ENCODE measurements at places on chromosomes 11 and 22. TPM values are rescaled to one million over a fixed set of nuclear protein-coding genes. Genes with fewer than 3 reads are reported as not detected.

GRCh38 chr11:125947419-125948277 lies 1.8 kb downstream of the VSIG10L2 start:
- peak; percentile 76 for DNase-seq

DNA sequence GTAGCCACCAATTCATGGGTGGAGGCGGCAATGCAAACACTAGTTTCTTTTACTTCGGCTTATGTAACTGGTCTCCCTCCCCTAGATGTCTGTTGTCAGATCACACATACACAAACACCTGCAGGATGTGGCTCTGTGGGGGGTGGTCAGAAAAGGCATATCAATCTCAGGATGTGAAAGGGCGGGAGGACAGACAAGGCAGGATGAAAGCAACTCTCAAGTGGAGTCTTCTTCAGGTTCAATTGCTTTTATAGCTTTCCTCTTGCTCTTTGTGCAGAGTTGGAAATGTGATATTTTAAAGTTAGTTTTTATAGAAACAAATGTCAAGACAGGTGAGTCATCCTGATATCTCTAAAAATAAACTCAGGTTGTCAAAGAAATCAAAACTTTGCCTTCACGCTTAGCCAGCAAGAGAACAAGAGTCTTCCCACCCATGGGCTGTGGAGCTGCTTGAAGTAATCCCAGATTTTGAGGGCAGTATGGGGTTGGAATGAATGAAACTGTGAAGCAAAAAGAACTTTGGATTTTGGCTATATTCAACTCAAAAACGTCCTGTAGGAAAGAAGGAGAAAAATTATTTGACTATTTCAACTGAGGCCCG lies 423.4 kb downstream of the GUCY1A2 start:
- no peak for DNase-seq

The VPS11 gene
- total RNA-seq, result 43.1 TPM

The SCGB1D2 gene
- not detected for total RNA-seq

DNA sequence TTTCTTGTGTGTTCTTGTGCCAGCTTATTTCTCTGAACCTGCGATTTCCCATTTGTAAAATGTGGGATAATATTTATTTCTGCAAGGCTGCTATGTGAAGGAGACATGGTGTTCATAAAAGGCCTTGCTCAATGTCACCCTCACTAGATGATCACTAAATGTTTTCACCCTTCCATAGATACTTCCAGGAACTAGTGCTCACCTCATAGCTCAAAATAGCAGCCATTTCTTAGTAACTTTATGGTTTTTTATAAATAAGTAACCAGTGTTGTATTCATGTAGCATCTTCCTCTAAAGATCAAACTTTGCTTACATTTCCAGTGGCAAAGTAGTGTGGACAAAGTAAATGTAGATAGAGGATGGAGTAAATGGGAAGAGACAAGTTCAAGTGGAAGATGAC lies 23.8 kb downstream of the SYTL2 start:
- no peak for DNase-seq

The PLEKHB1 gene
- 63.5 TPM for total RNA-seq

GRCh38 chr11:42345933-42346332 lies 886.5 kb upstream of the LRRC4C start:
- no peak for DNase-seq

The HORMAD2 gene
- not detected for total RNA-seq

DNA sequence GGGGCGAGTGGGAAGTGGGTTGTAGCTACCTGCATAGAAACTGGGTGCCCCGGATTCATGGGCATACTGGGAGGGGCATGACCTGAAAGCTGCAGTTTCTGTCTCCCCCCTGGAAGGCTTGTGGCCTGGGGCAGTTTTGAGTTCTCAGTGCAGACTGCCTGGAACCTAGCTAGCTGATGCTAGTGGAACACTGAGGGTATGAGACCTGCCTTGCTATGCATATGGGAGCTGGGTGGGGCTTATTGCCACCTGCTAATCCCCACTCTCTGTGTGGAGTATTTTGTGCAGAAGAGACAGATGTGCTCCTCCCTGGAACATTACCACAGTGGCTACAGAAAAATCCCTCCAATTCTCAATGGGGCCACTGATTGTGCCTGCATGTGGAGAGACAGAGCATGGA lies 11.7 kb upstream of the OR56B4 start:
- DNase-seq, result no peak

- DNase-seq, result no peak
Observed at GRCh38 chr11:86106916-86107315, 38.0 kb upstream of the PICALM start.

DNA sequence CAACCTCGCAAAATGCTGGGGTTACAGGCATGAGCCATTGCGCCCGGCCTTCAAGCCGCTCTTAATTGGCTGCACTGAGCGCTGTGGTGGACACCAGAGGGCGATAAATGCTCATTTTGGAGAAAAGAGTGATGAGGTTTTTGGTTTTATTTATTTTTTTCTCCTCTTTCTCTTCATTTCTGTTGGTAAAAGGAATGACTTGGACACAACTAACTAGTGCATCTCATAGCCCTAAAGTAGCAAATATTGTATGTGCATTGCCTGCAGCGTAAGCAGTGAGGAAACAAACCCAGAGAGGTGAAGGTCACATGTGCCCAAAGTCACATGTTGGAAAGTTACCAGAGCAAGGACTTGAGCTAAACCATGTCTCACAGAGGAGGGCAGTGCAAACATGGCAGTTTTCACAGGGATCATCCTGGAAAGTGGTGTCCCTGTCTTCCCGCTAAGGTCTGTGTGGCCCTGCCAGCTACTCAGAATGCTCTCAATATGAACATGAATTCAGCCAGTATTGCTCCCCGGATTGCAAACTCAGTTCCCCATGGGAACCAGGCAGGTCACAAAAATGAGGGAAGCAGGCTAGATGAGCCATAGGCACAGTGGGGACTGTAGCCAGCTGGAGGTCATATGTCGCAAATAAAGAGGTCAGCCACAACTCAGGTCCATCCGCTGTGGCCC lies 8.6 kb upstream of the CD82 start:
- DNase-seq, result peak; percentile 67

DNA sequence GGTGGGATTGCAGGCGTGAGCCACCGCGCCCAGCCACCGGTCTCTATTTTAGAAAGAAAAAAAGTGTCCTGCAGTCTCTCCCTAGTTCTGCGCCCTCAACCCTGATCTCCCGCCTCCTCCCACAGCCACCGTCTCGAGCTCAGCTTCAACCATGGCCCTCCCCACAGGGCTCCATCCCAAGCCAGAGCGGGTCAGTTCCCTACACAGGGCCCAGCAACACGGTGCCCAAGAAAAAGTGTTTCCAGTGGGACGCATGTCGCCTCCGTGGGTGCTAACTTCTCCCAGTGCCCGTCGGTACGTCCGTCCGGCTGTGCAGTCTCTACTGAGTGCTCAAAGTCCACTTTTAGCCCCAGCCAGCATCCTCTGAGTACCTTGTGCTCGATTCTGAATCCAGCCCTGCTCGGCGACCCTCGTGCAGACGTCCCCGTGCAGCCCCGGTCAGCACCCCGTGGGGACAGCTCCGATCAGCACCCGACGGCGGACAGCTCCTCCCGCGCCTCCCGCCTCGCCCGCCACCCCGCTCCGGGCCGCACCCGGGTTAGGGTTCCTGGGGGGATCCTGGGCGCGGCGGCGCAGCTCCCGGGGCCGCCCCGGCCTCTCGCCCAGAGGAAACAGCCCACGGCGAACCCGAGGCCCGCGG lies 657 bp upstream of the MAPK8IP2 start:
- DNase-seq, result peak; percentile 47

The OR51I2 gene
- total RNA-seq, result not detected

- peak; percentile 8 for DNase-seq
Observed at GRCh38 chr11:114183044-114183511, 113.1 kb upstream of the NNMT start.

DNA sequence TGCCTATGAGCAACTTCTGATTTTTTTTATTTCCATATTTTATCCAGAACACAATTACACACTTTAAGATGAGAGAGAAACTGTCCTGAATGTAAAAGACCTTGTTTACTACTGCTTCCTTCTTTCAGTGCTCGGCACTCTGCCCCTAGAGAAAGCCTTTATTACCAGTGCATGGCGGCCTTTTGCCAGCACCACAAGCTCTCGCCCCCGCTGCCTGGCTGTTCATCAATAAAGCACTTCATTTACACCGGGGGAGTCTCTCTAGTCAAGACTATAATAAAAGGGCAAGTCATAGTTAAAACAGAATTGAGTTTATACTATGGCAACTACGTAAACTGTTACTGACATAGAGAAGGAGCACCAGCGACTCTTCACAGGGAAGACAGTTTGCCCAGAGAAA lies 259.5 kb downstream of the CADM1 start:
- DNase-seq, result no peak

DNA sequence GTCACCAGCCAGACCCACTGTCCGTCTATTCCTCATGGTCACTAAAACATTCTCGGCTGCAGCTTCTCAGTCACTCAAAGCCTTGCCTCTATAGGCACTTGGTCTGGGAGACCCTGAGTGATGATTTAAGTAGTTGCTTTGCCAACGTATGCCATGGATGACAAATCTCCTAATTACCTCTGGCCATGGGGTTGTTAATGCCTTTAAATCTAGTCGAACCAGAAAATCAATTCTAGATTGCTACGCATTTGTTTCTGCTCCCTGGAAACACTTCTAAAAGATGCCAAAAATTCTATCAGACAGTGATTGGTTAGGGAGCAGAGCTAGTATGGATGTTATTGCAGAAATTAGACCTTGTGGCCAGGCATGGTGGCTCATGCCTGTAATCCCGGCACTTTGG lies 57.0 kb upstream of the RTL6 start:
- DNase-seq, result no peak

The OR4X2 gene
- total RNA-seq, result not detected

GRCh38 chr11:48184452-48184851 lies 32.2 kb upstream of the OR4B1 start:
- no peak for DNase-seq

- no peak for DNase-seq
Observed at GRCh38 chr11:19598456-19598855, 114.2 kb upstream of the NAV2 start.

DNA sequence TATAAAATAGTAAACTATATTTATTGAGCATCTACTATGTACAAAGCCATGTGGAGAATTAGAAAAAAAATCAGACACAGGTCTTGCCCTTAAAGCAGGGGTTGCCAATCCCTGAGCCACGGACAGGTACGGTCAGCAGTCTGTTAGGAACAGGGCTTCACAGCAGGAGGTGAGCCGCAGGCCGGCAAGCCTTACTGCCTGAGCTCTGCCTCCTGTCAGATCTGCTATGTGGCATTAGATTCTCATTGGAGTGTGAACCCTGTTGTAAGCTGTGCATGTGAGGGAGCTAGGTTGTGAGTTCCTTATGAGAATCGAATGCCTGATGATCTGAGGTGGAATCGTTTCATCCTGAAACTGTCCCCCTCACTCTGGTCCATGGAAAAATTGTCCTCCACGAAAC lies 2.1 kb upstream of the RAG2 start:
- DNase-seq, result peak; percentile 9

GRCh38 chr11:76588455-76589325 lies 81.9 kb downstream of the LRRC32 start:
- peak; percentile 75 for DNase-seq

The B4GALNT4 gene
- total RNA-seq, result 0.54 TPM

All from upper lobe of left lung (tissue), 6 donors.